Smooth muscle cell of the pulmonary artery (primary cell): ENCODE measurements at places on chromosomes 12 and 14. TPM values are rescaled to one million over a fixed set of nuclear protein-coding genes. Genes with fewer than 3 reads are reported as not detected.

The CLEC14A gene
- 0.33 and 0.69 TPM in 2 replicates for total RNA-seq

The TEAD4 gene
- total RNA-seq = 7.0 and 10.1 TPM in 2 replicates

The TUBA1C gene
- 303 and 344 TPM in 2 replicates for total RNA-seq

The MSI1 gene
- total RNA-seq = 0.20 TPM in 1 of 2 replicates, not detected in the other

The BICDL1 gene
- total RNA-seq = not detected in 2 replicates

The METTL25 gene
- 9.3 TPM in 2 replicates for total RNA-seq

The AEBP2 gene
- total RNA-seq = 31.7 and 33.2 TPM in 2 replicates

The PLCZ1 gene
- total RNA-seq = not detected in 2 replicates

The MYL2 gene
- not detected in 2 replicates for total RNA-seq

The KERA gene
- total RNA-seq = not detected in 2 replicates

The SAMD15 gene
- 1.4 and 1.7 TPM in 2 replicates for total RNA-seq
